T-helper 1 cell (primary cell): ENCODE measurements at places on chromosomes 6 and 20.

GRCh38 chr6:115971785-115972184 is 88.9 kb downstream of the FRK start:
- DNase-seq = no peak

GRCh38 chr6:51398793-51399192 is 580.1 kb downstream of the TFAP2B start:
- no peak for DNase-seq

- no peak for DNase-seq
Measured at GRCh38 chr6:147177286-147177685, 26.9 kb upstream of the STXBP5 start.

GRCh38 chr6:130222775-130223174 is at the start of gene SAMD3:
SAMD3 (minus strand) TSS chr6:130222951; CDS start chr6:130215273, 7,678 bp downstream.
- DNase-seq = no peak
